ENCODE measurements at places on chromosomes 2 and 18.

DNA sequence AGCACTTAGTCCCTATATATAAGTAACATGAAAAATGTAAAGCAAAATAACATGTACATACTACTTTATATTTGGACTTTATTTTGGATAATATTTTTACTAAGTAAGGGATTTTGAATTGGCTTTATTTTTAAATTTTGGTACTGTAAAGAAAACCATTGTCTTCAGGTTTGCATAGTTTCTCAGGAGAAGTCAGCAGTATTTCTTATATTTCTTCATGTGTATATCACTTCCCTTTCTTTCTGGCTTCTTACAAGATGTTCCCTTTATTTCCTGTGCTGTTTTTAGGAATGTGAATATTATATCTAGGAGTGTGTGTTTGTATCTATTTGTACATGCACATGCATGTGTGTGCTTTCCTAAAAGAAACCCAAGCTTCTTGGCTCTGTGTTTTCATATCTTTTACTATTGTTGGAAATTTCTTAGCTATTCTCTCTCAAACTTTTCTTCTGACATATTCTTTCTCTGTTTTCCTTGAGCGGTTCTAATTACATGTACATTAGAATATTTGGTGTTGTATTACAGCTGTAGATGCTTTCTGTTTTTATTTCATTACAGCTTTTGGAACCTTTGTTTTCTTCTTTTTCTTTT is 1549.7 kb upstream of the ACVR2A start:
- DNase-seq: peak; percentile 2

DNA sequence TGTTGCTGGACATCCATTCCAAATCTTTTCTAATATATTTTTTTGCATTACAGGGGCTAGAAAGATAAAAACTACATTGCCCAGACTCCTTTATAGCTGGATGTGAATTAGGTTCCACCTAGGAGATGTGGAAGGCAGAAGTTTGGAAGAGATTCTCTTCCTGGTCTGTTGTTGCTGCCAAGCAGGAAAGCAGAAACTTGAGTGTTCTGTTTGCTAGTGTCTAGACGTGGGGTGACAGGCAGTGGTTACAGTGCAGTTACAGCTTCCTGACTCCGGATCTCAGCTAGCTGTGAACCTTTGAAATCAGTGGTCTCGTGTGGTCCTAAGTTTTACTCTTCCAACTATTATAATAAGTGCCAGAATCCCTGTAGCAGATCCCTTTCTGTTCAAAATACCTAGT is 46.2 kb downstream of the COL4A4 start:
- DNase-seq: no peak

- no peak for DNase-seq
These were observed 248.2 kb downstream of the PHLPP1 start for GRCh38 chr18:62963507-62963906.

GRCh38 chr2:29220506-29221270 is 105.5 kb downstream of the CLIP4 start:
- DNase-seq: no peak

DNA sequence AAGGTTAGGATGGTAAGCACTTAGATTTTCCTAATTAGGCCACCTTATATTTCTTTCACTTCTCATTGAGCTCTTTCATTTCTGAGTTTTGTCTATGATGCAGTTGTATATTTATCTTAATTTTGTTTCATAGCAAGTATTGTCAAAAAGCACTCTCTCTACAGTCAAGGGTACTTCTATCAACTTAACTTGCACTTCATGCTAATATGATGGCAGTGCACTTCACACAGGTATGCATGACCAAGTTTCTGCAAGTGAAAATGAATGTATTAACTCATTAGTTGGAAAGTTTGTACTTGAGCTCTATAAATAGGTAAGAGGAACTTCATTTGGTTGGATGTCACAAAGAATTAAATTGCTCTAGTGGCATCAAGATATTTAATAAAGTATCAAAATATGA is 51.5 kb upstream of the CDH19 start:
- no peak for DNase-seq

DNA sequence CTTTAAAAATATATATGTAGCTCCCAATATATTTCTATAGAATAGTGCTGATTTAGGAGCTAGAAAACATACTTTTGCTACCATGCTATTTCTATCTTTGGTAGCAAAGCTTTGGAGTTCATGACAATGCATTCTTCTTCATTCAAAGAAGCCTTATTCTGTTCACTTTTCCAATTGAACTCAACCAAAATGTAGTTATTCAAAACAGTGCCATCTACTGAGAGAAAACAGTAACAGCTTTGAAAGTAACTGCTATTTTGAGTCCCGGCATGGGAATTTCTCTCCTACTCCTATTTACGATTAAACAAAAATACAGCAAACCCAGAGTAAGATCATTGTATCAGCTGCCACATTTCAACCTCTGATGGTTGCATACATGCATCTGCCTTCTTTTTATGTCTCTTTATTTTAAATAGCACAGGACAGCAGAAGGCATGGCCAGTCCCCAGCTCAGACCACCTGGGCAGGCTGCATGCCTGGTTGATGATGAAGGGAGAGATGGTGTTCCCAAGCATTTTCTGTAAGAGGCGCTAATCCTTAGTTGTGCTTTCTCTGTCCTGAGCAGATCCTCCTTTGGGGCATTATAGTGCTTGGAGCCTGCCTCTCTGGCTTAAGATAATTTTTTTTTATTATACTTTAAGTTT is 69.7 kb upstream of the SULT1C3 start:
- peak; percentile 23 for DNase-seq

GRCh38 chr2:86809481-86810121 is 18.9 kb upstream of the CD8A start:
- no peak for DNase-seq

DNA sequence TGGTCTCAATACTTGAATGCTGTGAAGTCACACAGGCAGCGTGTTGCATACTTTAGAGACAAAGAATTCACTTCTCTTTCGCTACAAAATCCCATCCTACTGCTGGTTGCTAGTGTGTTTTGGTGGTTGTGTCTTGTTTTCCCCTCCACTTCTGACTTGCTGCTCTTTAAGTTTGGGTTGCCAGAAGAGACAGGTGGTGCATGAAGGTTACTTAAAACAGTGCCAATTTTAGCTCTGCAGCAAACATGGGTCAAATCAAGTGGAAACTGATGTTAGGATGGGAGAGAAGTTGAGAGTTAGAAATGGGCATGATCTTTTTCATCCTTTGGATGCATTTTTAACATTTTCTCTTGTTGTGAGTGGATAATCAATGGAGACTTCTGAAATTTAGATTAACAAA is 136.2 kb upstream of the KCNH7 start:
- DNase-seq: no peak

DNA sequence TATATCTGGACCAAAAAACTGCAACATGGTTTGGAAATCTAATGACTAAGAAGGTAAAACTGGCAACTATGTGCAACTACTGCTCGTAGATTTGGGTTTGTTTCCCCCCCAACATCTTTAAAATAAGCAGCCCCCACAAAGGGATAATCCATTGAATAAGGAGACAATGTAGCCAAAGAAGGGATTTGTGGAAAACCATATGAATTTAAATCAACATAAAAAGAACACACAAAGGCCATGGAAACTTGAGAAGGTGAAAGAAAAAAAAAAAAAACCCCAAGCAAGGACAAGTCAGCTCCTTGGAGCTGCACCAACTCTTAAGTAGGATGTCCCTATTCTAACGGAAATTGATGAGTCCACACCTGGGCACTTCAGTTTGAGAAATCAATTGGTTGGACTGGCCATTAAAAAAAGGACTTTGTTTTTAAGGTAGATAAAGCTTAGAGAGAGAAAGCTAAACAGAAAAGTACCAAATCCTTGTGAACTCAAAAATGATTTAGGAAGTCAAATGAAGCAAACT is 53.7 kb upstream of the ST8SIA5 start:
- DNase-seq: no peak

DNA sequence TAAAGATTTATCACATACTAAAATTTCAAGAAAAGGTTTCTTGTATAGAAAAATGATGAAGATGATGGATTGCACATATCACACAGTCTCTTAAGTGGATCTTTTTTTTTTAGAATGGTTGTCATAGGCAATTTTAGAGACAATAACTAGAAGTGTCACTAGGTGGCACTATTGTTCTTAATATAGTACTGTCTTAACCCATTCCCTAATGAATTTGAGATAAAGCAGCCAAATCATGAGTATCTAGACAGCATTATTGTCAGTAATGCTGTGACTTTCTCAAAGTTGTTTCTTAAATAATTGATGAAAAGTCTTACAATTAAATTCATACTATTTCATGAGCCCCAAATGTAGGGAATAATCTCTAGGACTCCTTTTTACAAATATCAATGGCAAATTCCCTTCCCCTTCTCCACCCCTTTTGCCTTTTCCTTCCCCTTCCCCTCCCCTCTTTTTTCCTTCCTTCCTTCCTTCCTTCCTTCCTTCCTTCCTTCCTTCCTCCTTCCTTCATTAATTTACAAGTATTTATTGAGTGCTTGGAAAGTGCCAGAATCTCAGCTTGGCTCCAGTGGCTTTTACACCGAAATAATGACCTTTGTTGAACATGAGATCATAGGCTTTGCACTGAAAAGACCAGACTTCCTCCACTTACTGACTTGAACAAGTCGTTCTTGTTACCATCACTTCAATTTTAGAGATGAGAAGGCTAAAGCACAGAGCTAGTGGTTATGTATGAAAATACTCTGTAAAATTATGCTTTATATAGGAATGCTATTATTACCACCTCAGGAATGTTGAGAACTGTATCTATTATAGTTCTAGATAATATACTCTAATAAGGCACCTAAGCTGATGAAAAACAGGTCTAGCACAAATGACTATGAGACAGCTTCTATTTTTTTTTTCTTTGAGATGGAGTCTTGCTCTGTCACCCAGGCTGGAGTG is 19.8 kb downstream of the MYL12B start:
- peak; percentile 84 for DNase-seq

DNA sequence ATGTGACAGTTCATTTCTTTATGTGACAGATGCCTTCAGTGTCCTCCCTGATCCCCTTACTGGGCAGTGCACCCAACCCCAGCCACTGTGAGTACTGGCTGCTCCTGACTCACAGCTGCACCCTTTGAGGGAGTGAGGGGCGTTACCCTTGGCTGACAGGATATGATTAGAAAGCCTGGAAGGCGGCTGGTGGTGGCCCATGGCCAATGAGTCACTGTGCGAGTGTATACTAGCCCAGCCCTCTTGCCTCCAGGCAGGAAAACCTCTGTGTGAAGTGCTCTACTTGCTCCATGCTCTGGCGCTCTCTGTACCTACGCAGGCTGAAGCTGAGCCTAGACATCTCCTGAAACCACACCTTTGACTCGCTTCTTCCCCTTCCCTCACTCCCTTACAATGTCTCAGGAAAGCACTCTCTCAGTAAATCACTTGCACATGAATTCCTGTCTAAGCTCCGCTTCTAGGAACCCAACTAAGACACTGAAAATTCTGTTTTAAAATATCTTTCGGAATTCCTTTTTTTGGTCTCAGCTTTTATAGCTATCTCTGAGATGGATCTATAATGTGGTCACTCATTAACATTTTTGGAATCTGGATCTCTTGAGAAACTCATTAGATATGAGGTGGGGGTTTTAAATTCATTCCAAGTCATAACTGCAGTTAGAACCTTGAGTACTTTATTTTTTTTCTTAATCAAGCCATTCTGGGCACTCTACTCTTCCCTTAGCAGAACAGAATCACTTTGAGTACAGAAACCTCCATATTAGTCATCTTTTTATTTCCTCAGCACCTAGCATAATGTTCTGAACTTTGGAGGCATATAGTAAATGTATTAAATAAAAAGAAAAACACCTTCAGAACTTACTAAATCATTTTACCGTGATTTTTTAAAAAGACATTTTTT is 25.3 kb upstream of the STAM2 start:
- DNase-seq: peak; percentile 86
